Stimulated activated CD4-positive, alpha-beta T cell treated with anti-CD3 and anti-CD28 coated beads, Interleukin-1b, Interleukin-23, amount 100 ng/mL, for 24 hours (primary cell): ENCODE measurements at places on chromosomes 5 and 9.

- no peak for DNase-seq
These were observed 149.2 kb downstream of the GNA14 start for GRCh38 chr9:77498891-77499290.

DNA sequence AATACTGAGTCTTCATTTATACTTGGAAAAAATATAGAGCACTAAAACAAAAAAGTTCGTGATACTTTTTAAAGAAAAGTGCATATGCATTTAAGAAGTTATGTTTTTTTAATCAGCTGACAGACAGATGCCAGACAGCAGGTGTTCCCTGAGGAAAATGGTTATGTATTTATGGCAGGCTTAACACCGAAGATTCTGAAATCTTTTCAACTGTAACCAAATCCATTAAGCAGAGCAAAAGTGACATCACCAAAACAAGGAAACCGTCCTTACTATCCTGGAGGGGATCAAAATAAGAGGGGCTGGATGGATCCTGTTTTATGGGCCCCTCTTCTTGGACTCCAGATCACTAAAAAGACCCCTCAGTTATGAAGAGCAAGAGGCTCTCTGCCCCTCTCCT is 404.9 kb upstream of the ADAMTS16 start:
- DNase-seq, result no peak

DNA sequence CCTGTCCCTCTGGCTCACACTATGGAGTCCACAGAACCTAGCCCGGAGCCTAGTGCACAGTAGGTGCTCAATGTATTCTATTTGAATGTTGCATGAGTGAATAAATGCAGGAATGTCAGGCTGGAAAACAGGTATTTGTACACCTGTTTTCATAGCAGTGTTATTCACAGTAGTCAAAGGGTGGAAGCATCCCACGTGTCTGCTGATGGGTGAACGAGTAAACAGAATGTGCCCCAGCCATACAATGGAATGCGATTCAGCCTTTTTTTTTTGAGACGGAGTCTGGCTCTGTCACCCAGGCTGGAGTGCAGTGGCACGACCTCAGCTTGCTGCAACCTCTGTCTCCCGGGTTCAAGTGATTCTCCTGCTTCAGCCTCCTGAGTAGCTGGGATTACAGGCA is 31.5 kb upstream of the IER5L start:
- DNase-seq, result no peak

DNA sequence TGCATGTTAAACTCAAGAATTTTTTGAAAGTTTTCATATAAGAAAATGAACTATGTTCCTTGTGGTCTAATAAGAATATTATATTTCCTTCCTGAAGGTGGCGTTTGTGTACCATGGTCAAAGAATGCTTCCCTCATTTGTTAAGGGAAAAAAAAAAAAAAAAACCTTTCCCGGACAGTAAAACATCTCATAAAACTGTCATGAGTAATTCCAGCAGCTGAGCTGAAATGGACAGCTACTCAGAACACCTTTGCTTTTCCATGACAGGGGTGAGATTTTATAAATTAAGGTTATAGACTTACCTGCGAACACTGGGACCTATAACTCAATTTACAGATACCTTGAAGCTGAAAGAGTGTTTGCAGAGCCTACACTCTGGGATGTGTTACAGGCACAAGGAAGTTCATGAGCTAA is 113.2 kb upstream of the RANBP3L start:
- DNase-seq, result no peak

- no peak for DNase-seq
These were observed 52.2 kb downstream of the SLC36A1 start for GRCh38 chr5:151499501-151500035.

DNA sequence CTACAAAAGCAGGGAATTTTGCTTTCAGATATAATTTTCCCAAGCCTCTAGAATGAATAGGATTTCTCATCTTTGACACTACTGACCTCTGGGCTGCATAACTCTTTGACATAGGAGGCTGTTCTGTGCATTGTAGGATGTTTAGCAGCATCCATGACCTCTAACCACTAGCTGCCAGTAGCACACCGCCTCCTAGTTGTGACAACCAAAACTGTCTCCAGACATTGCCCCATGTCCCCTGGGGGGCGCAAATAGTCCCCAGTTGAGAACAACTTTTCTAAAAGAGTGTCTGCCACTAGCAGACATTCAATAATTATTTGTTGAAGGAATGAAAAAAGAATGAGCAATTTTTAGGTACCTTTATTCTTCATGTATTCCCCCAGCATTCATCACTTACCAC is 51.8 kb downstream of the POU4F3 start:
- DNase-seq, result no peak

- no peak for DNase-seq
These were observed 290.6 kb downstream of the CD180 start for GRCh38 chr5:66906021-66906420.

GRCh38 chr5:61207884-61208283 is 45.6 kb upstream of the SMIM15 start:
- DNase-seq, result no peak

GRCh38 chr5:166959766-166960165 is 1331.7 kb upstream of the WWC1 start:
- DNase-seq, result no peak
